ENCODE measurements at places on chromosomes 6 and 20.

DNA sequence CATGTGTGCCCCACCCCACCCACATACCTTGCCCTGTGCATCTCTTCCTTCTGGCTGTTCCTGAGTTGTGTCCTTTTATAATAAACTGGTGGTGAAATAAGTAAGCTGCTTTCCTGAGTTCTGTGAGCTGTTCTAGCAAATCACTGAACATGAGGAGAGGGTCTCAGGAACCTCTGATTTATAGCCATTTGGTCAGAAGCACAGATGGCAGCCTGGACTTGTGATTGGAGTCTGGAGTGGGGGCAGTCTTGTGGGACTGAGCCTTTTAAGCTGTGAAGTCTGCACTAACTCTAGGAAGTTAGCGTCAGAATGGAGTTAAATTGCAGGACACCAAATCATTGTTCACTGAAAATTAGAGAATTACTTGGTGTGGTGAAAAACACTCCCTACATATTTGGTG, 245.4 kb downstream of the LRFN2 start:
- DNase-seq: no peak

DNA sequence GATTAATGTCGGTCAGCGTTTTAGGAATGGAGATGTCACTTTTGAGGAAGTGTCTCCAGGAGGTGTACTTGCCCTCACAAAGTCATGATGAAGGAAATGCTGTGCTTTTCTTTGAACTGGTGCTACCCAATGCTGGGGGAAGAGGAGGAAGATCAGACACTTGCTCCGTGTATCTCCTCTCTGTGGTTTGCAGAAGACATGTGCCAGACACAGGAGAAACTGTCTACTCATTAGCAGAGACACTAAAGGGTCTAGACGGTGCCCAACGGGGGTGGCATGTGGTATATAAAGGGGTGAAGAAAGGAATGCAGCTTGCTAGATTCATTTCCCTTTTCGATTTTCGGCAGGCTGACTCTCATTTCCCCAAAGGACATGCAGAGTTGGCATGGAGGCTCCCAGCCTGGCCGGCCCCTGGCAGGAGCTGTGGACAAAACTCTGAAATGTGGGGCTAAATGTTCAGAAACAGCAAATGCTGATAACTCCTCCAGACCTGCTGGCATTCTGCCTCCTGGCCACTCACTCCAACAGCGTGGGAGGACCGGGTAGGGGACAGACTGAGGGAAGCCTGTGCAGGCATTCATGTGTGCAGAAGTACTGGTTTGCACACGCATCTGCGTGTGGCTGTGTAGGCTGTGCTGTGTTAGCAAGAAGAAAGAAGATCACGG, 59.6 kb upstream of the QKI start:
- no peak for DNase-seq

DNA sequence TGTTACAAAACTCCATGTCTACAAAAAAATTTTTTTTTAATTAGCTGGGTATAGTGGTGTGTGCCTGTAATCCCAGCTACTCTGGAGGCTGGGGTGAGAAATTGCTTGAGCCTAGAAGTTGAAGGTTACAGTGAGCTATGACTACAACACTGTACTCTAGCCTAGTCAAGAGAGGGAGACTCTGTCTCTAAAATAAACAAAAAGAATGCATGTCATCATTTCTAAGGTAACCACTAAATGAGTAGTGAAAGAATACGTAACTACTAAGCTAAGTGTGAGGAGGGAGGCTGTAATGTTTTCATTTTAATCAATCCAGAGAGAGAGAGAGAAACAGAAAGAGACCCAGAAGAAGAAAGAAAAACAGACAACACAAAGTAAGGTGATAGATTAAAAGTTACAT, 9.9 kb downstream of the SYCP2 start:
- DNase-seq: no peak

DNA sequence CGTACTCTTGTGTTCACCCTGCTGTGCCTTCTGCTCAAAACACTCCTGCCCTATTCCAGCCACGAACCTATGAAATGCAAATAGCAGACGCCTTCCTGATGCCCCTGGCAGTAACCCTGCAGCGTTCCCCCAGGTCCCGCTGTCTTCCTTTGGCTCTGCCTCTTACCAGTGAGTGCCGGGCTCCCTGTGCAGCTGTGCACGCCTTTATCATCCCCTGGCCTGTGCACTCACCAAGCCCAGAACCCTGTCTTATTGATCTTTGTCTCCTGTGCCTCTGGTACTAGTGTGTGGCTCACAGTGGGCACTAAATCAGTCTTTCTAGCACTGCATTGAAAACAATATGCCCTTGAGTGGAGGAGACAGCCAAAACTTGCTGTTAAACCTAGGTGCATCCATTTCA, 19.7 kb downstream of the ZDHHC14 start:
- DNase-seq: no peak

GRCh38 chr20:63696628-63697356, at the start of gene TNFRSF6B:
TSS of gene TNFRSF6B (plus strand) at chr20:63696652. CDS start at chr20:63696768, 116 bp downstream.
- peak; percentile 53 for DNase-seq

- DNase-seq: no peak
Observed at GRCh38 chr20:25233016-25233772, 14.7 kb upstream of the PYGB start.

DNA sequence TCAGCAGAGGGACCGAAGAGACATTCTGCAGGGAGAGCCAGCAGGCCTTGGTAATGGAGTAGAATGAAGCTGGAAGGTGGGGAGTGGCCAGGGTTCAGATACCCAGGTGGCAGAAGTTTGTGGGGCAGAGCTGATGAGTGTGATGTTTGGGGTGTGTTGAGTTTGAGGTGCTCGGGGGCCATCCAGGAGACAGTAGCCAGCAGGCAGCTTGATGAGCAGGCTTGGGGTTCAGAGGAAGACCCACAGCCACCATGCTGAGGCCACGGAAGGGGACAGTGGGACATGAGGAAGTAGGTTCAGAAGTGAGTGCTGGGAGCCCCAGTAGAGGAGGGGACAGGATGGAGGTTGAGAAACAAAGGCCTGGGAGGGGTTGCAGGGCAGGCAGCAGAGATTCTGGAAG, 11.1 kb upstream of the FOXS1 start:
- DNase-seq: no peak

- DNase-seq: no peak
Observed at GRCh38 chr6:116078522-116078921, 17.8 kb upstream of the FRK start.

DNA sequence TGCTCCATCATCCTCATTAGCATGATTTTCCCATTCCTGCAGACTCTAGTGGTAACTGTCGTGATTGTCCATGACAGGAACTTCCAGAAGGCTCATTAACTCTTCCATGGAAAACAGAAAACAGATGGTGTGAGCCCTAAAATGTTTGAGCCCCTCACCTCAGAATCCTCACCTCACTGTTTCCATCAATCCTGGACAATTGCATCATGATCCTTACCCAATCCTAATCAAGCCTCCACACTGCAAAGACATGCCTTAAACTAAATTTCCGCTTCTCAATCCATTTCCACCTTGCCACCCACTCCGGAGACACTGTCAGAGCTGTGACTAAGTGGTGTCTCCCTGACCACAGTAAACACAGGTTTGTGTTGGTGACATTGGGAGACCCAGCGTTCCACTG, 311.0 kb upstream of the JARID2 start:
- DNase-seq: no peak

- no peak for DNase-seq
Observed at GRCh38 chr6:7341989-7342742, 29.2 kb upstream of the SSR1 start.

GRCh38 chr6:138601128-138601527, 101.8 kb upstream of the NHSL1 start:
- DNase-seq: no peak

DNA sequence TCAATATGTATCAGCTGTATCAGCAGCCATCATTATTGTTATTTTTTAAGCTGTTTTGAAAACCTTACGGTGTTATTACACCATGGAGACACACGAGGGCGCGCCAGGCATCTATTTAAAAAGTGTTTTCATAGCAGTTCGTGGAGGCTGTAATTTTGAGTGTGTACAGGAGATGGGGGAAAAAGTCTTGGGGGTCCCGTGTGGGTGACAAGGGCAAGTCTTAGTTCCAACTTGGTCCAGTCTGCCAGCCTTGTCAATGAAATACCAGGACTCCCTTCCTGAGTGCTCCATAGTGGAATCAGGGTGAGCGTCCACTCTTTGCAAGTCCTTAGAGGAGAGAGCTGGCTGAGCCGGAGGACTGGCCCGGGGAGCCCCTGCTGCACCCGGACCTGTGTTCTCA, 43.3 kb downstream of the SLC2A10 start:
- peak; percentile 69 for DNase-seq

DNA sequence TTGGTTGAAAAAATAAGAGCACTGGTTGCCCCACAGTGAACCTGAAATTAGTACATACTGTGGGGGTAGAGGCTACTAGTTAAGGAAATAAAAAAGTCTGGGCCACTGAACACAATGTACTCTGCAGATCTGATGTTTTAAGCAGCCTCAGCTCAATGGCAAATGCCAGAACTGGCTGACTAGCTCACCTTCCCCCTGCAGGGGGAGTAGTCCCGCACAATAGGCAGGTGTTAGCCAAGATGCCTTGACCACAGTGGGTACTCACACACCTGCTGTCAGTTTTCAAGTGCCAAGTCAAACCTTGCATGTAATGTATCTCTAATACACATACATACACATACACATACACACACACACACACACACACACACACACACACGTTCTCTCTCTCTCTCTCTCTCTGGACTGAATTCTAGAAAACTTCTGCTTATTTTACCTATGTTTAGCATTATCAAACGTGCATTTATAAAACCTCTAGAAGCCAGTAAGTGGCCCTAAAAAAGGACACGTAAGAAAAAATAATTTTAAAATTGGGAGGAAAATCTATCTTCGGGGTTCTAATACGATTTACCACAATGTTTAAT, 36.1 kb downstream of the GMDS start:
- DNase-seq: peak; percentile 45

GRCh38 chr6:160750276-160750689, 48.2 kb downstream of the PLG start:
- peak; percentile 16 for DNase-seq
